ENCODE measurements at places on chromosomes 13 and 19.

- no peak for DNase-seq
These were observed 403.9 kb downstream of the LIG4 start for GRCh38 chr13:107811233-107812013.

DNA sequence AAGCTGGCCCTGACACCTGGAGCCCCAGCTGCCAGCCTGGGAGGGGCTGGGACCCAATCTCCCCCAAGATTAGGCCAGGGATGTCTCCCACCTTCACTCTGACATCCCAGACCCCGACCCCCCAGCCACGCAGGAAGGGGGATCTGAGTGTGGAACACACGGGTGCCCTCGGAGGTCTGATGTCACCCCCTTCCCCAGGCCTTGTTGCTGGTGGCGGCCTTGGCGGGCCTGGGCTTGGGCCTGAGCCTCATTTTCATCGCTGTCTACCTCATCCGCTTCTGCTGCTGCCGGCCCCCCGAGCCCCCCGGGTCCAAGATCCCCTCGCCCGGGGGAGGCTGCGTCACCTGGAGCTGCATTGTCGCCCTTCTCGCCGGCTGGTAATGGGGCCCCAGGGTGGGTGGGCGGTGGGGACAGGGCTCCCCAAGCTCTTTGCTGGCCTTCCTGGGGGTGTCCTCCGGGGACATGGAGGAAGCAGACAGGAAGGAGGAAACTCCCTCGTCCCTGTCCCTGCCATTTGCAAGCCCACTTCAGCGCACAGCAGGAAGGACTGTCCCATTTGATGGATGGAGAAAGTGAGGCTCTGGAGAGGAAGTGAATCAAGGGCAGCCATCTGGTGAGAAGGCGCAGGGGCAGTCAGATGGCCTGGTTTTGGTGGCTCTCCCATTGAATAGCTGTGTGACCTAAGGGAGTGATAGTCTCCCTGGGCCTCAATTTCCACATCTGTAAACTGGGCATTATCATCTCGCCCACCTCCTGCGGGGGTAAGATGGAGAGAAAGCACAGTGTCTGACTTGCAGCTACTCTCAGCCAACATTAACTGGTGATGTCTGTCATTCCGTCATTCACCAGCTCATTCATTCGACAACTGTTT, 3.9 kb downstream of the TTYH1 start:
- DNase-seq = no peak

DNA sequence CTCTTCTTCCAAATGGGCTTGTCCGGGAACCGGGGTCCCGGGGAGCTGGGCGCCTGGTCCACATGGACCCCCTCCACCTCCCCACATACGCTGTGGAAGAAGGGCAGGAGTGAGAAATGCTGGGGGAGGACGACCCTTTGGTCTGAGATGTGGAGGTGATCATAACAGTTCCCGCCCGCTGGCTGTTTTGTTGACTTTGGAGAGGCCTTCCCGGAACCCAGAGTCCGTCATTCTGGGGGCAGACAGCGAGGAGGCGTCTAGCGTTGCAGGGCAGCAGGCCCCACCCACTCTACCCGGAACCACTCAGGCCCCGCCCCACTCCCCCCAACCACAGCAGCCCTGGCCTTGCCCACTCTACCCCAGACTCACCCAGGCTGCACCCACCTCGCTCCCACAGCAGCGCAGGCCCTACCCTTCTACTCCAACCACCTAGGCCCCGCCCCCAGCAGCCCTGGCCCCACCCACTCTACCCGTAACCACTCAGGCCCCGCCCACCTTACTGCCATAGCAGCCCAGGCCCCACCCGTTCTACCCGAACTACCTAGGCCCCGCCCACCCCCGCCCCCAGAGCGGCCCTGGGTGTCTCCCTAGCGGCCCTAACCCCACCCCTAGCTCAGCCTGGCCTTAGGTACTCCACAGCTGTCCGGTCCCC, 7.1 kb downstream of the GPR108 start:
- no peak for DNase-seq

GRCh38 chr19:41225238-41226052, 6.4 kb downstream of the AXL start:
- no peak for DNase-seq

DNA sequence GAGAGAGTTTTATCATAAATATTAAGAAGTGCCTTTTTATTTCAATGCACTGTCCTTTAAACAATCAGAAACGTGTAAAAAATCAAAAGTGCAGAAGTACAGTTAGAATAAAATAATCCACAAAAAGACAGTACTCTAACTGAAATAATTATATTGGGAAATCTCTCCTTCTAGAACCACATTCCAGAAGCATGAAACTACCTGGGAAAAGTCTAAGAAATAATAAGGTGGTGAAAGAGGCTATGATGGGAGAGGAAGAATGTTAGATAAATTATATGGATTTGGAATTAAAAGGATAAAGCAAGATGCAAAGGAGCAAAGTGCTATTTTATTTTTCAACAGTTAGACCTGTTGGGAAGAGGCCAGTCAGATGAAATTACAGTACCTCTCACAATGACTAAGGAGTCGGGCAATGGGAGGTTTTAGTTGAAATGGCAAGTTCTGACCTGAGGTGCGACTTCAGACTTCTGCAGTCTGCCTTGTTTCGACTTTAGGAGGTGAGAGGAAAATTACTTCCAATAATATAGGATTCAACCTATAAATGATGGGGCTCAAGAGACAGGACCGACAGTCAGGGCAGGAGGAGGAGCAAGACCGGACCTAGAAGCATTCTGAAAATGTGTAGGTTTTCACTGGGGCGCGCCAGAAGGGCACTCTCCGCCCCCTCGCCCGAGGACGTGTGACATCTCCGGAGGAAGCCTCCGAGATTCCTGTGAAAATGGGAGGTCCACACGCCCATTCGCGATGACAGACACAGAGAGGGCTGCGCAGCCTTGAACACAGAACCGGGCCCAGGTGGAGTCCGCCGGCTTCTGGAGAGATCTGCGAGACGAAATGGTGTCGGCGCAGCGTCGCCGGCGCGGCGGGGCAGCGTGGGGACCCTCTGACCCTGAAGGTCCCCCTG, 717 bp downstream of the SPRYD7 start:
- peak; percentile 1 for DNase-seq

DNA sequence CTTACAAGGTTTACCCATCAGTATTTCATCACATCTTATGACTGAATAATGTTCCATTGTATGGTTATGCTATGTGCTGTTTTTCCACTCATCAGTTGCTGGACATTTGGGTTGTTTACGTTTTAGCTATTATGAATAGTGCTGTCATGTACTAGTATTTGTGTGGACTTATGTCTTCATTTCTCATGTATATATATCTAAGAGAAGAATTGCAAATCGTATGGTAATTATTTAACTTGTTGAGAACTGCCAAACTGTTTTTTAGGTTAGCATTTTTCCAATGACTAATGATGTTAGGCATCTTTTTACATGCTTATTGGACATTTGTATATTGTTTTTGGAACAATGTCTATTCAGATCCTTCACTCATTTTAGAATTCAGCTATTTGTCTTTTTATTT, 368.3 kb downstream of the LMO7 start:
- no peak for DNase-seq

GRCh38 chr13:70107125-70107497, 515 bp upstream of the ATXN8OS start:
- no peak for DNase-seq

DNA sequence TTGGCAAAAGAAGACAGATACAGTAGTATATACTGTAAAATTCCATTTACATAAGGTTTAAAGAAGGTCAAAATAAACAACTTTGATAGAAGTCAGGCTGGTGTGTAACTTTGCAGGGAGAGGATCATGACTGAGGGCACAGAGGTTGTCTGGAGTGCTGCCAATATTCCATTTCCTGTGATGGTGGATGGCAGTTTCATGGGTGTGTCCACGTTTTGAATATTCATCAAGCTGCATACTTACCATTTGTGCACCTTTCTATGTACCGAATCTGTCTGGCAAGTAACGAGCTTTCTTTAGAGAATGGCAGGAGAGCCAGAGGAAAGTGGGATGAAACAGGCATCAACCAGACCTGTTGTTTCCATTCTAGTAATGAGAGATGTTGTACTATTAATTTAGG, 420.5 kb upstream of the HTR2A start:
- no peak for DNase-seq

GRCh38 chr13:107342747-107343146, 774.8 kb upstream of the ARGLU1 start:
- DNase-seq = no peak

DNA sequence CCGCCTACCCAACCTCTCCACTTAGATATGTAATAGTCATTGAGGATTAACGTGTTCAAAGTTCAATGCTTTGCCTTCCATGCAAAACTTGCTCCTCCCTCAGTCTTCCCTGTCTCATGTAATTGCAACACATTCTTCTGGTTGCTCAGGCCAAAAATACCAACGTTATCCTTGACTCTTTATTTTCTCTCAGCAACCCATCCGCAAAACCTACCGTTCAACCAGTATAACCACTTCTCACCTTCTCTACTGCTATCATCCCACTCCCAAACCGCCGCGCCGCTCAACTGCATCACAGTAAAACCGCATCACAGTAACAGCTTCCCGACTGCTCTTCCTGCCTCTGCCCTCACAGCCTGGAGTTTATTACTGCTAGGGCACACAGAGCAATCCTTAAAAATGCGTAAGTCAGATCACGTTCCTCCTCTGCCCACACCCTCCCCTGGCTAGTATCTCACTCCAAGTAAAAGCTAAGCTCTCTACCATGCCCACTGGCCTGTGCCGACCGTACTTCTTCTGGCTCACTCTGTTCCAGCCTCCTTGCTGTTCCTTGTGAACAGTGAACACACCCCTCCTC, 8.2 kb downstream of the MTIF3 start:
- DNase-seq = no peak

DNA sequence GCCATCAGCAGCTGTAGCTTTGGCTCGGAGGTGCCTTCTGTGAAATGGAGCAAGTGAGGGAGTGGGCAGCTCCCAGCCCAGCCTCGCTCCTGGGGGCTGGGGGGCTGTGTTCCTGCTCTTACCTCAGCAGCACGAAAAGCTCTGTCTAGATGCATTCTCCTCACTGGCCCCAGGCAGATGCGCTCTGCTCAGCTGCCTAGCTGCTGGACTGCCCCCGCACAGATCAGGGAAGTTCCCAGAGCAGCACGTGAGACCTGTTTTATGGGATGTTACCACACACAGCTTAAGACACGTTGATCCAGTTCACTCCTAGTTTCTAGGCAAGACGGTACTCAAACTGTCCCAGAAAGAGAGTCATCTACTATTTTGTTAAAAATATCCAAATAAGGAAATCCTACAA, 13.6 kb downstream of the LCP1 start:
- DNase-seq = no peak

GRCh38 chr13:100872761-100873160, 198.2 kb upstream of the TMTC4 start:
- DNase-seq = no peak

GRCh38 chr19:14093117-14093823, 2.7 kb upstream of the SAMD1 start:
- no peak for DNase-seq

GRCh38 chr19:47376589-47377144, 27.6 kb downstream of the DHX34 start:
- DNase-seq = no peak

Measured in hematopoietic multipotent progenitor cell (in vitro differentiated cells).